Caki2 (cell line): ENCODE measurements at places on chromosomes 16 and 17.

DNA sequence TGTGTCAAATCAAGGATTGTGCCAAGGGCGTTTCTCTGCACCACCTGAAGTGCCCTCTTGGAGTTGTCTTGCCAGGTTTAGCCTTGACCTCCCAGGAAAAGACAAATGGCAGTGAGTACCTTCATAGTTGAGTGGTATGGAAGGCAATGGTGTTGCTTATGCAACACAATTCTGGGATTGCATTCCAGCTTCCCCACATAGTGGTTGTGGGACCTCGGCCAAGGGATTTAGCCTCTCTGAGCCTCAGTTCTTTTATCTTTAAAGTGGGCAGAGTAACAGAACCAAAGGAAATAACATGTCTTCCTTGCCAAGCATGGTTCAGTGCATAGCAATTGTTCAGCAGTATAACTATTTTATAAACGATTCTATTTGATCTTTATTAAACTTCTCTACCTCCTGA is 49.4 kb downstream of the CCDC42 start:
- DNase-seq = no peak

DNA sequence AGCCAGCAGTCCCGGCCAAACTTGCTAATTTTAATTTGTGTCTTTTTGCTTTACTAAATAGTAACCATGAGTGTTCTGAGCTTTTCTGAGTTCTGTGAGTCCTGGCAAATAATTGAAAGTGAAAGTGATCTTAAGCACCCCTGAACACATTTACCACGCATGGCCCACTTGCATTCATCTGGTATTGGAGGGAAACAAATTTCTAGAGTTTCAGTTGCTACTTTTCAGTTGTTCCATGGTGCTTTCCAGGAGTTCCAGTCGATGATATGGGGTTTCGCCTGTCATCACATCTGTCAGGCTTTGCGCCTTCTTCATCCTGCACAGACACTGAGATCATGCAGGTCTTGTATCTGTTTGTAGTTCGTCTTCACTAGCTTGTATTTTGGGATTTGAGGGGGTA is 44.1 kb downstream of the CRLF3 start:
- no peak for DNase-seq

- no peak for DNase-seq
These were observed 14.2 kb downstream of the LGALS3BP start for GRCh38 chr17:78965491-78965924.

DNA sequence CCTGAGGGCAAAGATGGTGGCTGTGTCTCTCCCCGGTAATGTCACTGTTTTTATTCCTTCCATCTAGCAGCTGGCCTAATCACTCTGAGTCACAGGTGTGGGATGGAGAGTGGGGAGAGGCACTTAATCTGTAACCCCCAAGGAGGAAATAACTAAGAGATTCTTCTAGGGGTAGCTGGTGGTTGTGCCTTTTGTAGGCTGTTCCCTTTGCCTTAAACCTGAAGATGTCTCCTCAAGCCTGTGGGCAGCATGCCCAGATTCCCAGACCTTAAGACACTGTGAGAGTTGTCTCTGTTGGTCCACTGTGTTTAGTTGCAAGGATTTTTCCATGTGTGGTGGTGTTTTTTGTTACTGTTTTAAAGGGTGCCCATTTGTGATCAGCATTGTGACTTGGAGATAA is 5.5 kb upstream of the RAPGEFL1 start:
- DNase-seq = no peak

DNA sequence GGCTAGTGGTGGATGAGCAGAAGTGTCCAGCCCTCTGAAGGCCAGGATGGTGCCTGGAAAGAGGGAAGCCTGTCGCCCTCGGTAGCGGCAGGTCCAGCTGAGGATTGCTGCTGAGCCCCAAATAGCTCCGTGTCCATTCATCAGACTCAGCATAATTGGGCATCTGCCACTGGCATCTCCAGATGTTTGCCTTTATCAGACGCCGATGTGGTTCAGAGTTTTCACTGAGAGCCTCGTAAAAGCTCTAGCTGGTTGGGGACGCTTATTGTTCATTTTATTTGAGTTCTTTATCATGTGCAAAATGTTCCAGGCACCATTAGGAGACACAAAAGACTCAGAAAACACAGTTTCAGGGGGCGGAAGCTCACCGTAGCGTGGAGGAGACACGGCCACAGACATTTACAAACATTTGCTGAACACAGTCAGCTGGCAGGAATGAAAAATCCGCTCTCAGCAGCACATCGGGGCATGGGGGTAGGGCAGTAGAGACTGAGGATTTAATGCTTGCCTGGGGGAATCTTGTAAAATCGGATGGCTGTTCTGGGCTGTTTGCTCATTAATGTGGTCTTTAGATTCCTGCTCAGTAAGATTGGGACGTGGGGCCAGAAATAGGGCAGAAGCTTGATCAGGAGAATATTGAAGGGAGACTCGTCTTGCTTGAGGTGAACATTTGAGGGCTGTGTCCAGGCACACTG is 41.7 kb downstream of the SMPD3 start:
- DNase-seq = no peak

DNA sequence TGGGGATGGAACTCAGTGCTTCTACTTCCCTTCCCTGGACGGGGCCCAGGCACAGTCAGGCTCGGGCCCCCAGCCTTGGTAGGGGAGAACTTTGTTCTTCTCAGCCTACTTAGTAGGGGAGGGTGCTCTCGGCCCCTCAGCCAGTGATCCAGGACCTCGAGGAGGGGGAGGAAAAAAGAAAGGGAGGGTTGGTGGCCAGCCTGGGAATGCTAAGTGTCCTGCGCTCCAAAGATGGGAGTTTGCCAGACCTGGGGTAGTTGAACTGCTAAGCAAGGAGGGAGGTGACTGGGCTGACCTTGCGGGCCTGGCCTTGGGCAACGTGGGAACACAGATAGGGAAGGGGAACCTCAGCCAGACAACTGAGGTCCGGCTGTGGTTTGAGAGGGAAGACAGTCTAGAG is 12.2 kb downstream of the ADGRG1 start:
- no peak for DNase-seq

DNA sequence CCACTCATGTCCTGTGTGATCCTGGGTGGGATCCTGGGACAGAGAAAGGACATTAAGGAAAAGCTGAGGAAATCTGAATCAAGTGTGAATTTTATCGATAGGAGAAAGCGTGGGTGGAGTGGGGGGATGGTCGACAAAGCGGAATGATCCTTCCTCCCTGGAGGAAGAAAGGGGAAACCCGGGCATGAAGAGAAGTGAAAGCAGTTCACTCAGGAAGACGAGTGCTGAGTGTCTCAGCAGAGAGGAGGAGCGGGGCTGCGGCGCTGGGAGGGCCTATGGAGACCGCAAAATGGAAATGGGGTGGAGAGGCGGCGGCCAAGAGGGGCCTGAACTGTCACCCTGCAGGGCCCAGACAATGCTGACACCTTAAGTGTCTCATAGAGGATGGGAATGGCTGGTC is 8.7 kb downstream of the ZDHHC7 start:
- peak; percentile 70 for DNase-seq

- DNase-seq = peak; percentile 61
These were observed 581 bp downstream of the PRKCA start for GRCh38 chr17:66302761-66303626.

- peak; percentile 41 for DNase-seq
These were observed 904 bp downstream of the MAP2K3 start for GRCh38 chr17:21285164-21286065.

GRCh38 chr17:21020622-21021021 is 22.2 kb downstream of the USP22 start:
- no peak for DNase-seq

DNA sequence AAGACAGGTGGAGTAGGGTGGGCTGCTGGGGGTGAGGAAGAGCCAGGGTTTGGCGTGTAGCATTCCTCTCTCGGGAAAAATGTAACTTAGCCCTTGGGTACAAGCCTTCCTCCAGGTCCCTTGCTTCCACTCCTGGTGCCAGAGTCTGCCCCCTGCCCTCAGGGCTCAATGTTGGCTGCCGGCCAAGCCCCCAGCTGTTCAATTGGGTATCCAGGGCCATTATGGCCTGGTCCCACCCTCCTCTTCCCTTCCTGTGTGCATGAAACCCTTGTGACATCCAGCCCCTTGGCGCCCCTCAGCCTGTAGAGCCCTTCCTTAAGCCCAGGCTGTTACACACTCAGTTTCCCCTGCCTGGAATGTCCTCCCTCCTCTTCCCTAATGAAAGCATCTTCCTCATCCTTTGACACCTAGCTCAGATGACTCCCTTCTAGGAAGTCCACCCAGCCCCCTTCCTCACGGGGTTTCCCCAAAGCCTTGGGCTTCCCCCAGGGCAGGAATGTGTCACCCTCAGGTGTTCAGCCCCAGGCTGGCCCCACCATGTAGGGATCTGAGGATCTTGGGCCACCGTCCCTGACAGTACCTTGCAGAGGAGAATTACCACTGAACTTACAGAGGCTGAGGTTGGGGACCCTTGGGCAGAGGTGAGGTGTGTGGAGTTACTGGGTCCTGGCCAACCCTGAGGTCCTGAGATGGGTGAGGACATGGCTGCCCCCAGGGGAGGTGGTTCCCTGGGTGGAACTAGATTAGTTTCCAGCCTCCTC is 30.0 kb downstream of the B9D1 start:
- no peak for DNase-seq

- no peak for DNase-seq
These were observed 130.4 kb downstream of the ABCC12 start for GRCh38 chr16:48025359-48025758.

GRCh38 chr17:11391134-11391533 is 150.1 kb downstream of the SHISA6 start:
- DNase-seq = no peak

DNA sequence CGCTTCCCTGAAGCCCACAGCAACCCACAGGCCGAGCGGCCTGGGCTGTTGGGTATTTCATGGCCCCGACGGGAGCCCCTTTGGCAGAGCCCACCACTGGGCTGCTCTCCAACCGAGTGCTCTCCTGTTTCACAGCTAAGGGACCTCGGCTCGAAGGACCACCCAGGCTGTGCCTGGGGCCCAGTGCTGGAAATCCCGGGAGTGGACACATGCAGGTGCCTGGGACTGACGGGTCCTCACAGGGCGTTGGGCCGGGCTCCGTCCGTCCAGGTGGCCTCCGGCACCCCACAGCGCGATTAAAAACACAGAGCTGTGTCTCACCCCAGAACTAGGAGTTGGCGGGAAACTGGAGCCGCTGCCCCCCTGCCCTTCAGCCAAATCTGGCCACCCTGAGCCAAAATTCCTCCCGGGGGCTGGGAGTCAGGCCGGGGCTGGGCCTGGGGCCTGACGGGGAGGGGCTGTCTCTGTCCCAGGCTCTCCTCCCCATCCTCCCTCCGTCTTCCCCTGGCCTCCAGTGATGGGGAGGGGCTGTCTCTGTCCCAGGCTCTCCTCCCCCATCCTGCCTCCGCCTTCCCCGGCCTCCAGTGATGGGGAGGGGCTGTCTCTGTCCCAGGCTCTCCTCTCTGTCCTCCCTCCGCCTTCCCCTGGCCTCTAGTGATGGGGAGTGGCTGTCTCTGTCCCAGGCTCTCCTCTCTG is 14.1 kb downstream of the UTS2R start:
- DNase-seq = no peak

DNA sequence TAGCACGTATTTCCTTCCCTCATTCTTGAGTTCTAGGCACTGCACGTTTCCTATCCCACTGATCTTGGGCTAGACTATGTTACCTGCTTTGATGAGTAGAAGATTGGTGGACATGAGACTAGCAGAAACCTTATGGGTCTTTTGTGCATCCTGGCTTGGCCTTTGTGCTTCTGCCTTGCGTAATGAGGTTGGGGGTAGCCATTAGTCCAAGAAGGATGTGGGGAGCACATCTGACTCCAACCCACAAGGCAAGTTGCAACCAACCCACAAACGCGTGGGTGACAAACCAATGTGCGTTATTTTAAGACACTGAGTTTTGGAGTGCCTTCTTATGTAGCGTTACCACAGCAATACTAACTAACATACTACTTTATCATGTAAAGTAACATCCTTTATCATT is 180.4 kb upstream of the IRX5 start:
- DNase-seq = no peak

DNA sequence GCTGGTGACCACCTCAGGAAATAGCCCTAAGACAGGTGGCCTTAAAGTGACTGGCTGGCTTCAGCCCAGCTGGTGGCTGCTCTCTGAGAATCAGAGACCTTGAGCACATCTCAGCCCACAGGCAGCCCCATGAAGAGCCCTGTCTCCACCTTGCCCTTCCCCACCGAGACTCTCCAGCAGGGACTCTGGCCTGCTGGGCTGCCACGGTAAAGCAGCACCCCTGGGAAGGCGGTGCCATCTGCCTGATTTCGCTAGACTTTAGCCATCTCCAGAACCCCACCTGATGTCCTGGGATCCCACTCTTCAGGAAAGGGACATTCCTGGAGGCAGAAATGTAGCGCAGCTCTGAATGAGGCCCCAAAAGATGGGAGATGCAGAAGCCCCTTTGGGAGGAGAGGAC is 45.2 kb upstream of the LGALS9 start:
- no peak for DNase-seq

GRCh38 chr17:2378905-2379304 is 22.0 kb downstream of the MNT start:
- no peak for DNase-seq

GRCh38 chr17:43741636-43742035 is 17.0 kb downstream of the SOST start:
- DNase-seq = no peak

GRCh38 chr17:39639043-39639442 is 2.1 kb downstream of the STARD3 start:
- DNase-seq = no peak

DNA sequence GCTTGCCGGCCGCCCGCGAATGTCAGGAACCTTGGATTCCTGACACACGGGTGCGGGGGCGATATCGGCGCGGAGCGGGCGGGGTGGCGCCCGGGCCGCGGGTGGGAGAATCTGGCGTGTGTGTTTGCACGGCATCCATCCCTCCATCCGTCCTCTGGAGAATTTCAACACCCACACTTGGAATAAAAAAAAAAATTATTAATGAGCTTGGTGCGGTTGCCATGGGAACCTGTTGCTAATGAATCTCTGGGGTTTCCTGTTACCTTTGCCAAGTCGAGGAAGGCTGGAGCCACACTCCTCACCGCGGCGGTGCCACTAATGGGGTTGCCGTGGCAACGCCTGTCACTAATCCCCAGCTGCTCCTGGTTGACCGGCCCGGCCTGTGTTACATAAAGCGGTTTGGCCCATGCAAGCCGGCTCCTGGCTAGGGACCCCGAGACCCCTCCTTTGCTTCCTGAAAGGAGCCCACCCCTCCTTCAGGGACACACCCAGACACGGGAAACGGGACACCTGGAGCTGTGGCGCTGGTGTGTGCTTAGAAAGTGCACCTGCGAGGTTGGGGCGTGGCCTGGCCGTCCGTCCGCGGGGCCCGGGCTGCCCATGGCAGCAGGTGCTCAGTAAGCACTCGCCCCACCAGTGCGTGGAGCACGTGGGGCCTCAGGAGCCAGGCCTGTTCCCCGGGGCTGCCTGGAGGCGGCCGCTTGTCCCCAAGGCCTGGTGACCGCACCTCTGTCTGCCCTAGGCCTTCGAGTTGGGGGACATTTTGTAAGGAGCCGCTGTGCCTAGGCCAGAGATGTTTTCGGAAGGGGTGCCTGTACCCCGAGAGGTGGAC is 14.6 kb downstream of the CACNA1H start:
- DNase-seq = no peak

GRCh38 chr16:84940670-84941551 is 70.4 kb downstream of the ZDHHC7 start:
- no peak for DNase-seq

GRCh38 chr16:68778551-68779231 is 41.6 kb downstream of the CDH1 start:
- DNase-seq = no peak

- no peak for DNase-seq
These were observed 5.9 kb upstream of the CAPN15 start for GRCh38 chr16:521381-522210.
